Mesenchymal stem cell (in vitro differentiated cells and primary cell): ENCODE measurements at places on chromosomes 4 and X.

GRCh38 chrX:12979026-12979607, 4.2 kb downstream of the TMSB4X start:
- DNase-seq = no peak

GRCh38 chr4:8301851-8302730, 32.5 kb downstream of the HTRA3 start:
- no peak for DNase-seq

- DNase-seq = no peak
Observed at GRCh38 chr4:142091085-142091513, 454.7 kb downstream of the IL15 start.

DNA sequence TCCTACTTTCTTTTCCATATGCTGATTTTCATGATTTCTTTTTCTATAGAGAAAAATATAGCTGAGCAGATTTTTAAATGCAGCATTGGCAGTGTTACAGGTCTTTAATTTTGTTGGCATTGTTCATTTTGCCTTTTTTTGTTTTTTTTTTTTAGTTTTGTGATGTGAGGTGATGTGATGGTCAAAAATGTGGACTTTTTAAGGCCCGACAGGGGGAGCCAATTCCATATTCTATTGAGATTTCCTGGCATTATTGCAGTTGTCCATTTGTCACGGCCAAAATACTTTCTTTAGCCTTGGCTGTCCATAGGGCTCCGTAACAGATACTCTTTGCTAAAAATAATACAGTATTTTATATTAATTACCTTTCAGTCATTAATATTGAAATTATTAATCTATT, 47.8 kb downstream of the SLIT2 start:
- peak; percentile 35 for DNase-seq

GRCh38 chr4:183250831-183251230, 69.2 kb downstream of the CLDN22 start:
- no peak for DNase-seq

DNA sequence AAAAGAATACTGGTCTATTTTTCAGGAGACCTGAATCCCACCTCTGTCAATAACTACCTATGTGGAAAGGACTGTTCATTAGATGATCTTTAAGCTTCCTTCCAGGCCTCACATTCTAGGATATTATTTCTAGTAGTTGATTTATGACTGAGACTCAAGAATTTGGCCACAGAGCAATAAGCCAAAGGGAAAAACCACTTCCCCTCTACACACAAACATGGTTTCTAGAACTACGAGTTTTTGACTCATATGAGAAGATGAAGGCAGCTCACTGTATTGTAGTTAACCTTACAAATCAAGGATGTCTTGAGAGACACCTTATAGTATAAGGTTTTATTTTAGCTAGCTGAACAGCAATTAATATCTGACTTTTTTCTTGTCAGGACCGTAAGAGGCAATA, 36.9 kb upstream of the GDPD2 start:
- DNase-seq = no peak

DNA sequence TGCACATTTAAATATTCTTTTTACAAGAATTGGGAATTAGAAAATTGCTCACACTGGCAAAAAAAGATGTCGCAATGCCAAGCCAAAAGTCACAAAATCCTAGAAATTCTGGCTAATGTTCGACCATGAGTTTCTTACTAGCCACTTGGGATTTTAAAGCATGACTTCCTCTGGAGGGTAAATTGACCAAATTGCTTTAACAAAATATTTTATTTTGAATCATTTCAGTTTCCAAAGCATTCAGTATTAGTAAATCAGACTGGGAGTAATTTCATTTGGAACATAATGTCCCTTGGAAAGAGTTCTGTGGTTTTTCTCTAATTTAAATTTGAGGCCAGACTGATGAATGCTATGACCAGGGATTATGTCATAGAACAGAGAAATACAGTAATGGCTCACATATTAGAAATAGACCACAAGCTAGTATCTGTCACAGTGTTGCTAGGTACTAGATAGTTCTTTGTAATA, 7.6 kb upstream of the CXCL5 start:
- peak; percentile 18 for DNase-seq

DNA sequence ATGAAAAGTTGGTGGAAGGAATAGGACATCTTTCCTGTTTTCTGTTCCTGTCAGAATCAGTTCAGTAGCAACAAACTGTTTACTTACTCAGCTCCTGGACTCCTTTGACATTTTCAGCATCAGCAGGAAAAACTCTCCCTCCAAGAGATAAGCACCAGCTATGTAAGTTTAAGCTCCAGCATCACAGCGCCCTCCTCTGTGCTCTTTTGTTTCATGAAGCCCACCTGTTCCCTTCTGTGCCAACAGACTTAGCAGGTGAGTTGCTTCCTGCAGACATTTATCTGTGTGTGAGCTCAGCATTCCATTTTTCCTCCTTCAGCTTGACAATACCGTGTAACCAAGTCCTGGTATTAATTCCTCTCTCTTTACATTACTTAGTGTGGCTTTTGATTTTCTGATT, 644.1 kb upstream of the AGA start:
- no peak for DNase-seq

GRCh38 chrX:150664290-150664689, 28.9 kb upstream of the MTMR1 start:
- no peak for DNase-seq

DNA sequence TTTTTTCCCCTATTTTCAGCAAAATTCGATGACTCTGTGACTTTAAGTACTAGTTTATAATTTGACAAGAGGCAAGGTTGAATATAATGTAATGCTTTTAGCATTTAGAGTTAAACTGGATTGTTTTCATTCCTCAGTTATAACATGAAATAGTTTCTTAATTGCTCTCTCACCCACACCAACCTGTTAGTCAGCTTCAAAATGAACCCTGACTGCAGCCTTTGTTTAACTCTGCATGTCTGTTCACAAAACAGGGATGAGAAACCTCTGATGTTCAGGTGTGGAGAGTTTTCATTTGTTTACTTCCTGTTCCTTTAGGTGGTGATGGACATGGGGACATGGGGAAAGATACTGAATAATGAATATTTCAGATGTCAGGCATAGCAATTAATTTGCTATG, 49.9 kb upstream of the MND1 start:
- no peak for DNase-seq

DNA sequence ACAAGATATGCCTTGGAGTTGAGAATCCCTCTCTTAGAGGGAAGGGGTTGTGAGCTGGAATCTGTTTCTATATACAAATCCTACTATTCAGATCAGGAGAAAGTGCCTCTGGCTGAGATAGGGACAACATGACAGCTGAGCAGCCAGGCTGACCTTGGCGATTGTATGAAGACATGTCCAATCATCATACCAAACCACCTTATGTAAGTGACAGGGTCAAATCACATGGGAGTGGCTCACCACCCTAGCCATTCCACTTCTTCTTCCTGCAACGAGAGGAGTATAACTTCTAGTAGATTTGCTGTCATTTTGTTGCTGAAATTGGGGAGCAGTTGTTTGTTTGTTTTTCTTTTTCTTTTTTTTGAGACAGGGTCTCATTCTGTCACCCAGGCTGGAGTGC, 48.3 kb upstream of the TMEM150C start:
- DNase-seq = no peak

GRCh38 chr4:107315584-107315983, 279.5 kb upstream of the DKK2 start:
- DNase-seq = no peak

GRCh38 chr4:15707363-15707715, 4.5 kb downstream of the BST1 start:
- no peak for DNase-seq

DNA sequence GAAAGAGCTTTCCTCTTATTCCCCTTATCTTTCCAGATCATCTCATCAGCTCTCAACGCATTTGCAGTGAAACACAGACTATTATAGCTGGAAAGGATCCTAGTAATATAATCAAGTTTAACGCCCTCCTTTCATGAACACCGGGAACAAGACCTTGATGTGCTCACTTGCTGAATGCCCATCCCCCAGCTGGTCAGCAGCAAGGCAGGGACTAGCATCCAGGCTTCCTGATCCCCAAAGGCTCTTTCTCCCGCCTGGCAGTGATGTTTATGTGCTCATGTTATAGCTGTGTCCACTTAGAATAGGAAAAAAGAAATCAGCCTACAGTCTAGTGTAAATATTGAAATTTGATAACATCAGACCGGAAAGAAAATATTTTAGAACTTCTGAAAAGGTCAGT, 24.6 kb downstream of the GPC4 start:
- DNase-seq = no peak

DNA sequence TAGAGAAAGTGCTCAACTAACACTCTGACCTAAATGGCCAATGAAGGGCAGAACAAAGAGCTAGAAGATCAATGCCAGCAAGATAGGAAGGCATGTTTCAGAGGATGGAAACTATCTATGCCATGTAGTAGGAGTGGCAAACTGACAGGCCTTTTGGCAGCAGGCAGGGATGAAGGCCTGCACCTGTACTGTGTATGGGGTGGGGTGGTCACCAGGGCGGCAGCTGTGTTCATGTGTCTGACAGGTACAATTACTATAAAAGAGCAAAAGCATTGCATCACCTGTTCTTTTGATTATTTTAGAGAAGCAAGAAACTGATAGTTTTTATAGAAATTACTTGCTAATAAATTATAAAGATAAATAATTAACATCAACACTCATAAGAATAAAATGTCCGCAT, 239.1 kb downstream of the CAMK2D start:
- DNase-seq = no peak

DNA sequence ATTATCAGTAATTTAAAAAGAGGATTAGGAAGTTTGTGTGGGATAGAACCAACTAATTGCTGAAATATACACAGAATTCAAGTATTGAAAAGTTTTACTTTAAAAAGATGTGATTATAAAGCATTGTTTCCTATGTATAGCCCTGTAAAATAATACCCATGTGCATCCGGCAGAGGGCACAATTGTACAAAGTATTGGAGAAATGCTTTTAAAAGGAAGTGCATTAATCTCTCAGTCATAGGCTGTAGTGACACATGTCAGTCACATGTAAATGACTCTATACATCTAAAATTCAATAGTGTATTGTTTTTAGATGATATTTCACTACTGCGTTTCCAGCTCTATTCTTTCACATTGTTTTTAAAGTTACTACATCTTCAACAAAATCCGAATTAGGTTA, 9.7 kb upstream of the GEMIN8 start:
- DNase-seq = peak; percentile 29

GRCh38 chrX:150337536-150337935, 25.6 kb upstream of the MAMLD1 start:
- no peak for DNase-seq

GRCh38 chrX:150332023-150332422, 31.1 kb upstream of the MAMLD1 start:
- no peak for DNase-seq

DNA sequence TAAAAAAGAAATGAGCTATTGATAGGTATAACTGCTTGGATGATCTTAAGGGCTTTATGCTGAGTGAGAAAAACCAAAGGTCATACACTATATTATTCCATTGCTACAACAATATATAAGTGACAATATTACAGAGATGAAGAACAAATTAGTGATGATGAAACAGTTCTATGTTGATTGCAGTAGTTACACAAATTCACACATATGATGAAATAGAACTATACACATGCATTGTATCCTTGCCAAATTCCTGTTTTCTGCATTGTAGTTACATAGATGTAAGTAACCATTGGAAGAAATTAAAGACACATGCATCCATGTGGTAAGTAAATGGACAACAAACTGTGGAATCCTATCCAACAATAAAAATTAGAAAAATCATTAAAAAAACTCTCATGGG, 76.5 kb downstream of the CENPC start:
- DNase-seq = no peak

DNA sequence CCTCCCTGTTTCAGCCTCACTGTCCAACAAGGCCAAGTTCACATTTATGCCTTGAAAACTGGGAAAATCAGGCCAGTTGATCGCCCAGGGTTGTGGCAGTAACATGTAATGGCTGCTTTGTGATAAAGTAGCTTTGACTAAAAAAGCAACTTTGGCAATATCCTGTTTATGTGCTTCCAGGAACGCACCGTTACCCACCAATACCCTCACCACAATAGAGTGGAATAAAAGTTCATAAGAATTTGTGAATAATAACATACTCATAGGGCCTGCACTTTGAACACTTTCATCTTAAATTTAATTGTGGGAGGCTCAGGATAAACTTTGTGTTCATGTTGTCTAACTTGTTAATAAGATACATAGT, 80.7 kb upstream of the MAML3 start:
- no peak for DNase-seq

- no peak for DNase-seq
Observed at GRCh38 chrX:128929271-128930057, 593.8 kb downstream of the SMARCA1 start.

GRCh38 chr4:15024386-15024785, 22.1 kb downstream of the CPEB2 start:
- DNase-seq = no peak

GRCh38 chr4:165971933-165972332, 98.9 kb downstream of the TLL1 start:
- DNase-seq = no peak

GRCh38 chr4:144711700-144712456, 65.9 kb downstream of the HHIP start:
- no peak for DNase-seq

DNA sequence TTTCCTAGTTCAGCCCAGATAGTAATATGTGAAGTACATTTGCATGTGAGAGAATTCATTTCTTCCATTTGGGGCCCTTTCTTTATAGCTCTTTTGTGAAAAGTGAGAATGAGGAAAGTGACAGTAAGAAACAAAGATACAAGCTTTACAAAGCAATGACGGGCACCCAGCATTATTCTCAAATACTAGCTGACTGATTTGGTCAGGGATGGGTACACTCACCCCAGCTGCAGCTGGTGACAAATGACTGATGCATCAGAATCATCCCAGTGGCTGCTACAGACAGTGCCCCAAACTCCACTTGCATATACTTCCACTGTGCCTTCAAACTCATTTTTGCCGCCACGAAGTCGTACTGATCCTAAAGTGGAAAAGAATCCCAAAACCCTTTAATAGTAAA, 14.8 kb downstream of the PRSS12 start:
- DNase-seq = no peak

DNA sequence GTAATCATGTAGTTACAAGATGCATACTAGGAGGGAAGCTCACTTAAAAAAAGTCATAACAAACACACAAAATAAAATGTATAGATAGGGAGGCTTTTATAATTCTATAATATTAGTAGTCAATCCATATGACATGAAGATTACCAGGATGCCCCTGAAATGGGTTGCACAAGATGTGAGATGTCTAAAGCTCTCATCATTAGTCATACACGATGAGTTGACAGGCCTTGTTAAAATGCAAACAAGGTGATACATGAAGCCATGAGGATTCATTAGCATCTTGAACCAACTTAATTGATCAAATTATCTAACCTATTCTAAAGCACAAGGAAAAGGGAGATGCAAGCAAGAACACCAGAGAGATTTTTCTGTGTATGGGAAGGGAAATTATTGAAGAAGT, 470.2 kb downstream of the IQCM start:
- DNase-seq = no peak
